ENCODE measurements at places on chromosomes 6 and 20.

DNA sequence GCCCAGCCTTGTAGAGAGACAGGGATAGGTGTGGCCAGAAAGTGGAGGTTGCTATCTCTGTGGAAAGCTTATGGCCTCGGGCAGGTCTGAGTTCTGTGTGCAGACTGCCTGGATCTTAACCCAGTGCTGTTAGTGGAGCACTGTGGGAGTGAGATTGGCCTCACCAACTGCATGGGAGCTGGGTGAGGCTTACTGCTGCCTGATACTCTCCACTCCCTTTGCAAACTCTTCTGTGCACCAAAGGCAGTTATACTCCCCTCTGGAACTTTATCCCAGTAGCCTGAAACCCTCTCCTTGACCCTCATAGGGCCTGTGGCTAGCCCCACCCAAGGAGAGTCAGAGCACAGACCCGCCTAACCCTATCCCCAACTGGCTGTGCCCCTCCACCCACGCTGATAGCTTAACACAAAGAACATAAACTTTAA lies 41.4 kb upstream of the PKIB start:
- no peak for DNase-seq

GRCh38 chr6:33419580-33420490 lies at the start of gene SYNGAP1:
TSS of gene SYNGAP1 (plus strand) at chr6:33420065. CDS start at chr6:33420265, 200 bp downstream.
- DNase-seq = peak; percentile 81

DNA sequence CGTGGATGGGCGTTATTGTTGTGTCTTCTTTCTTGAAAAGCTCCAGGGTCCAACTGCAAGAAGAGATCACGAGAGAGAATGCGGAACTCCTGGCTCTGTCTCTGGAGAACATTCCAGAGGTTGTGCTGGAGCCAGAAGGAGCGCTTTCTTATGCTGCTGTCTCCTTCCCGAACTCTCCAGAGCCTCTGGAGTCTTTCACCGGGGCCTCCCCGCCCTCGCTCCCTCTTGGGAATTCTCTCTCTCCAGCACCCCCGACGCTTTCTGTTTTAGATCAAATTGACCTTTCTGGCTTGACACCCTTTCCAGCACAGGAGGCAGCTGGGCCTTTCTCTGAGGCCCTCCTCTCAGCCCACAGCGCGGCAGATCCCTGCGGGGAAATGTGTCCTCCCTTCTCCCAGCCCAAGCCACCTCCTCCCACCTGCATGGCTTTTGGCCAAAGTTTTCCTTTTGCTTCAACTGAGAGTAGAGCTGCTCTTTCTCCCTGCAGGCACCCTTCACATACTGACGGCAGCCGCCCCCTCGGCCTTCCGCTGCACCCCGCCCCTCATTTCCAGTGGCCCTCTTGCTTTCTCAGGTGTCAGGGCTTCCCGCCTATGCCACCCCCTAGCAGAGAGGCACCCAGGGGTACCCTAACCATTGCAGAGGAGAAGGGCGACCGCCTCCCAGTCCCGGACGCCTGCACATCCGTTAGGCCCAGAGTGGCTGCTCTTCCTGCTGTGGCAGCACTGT lies 6.6 kb upstream of the CCR6 start:
- DNase-seq = no peak

DNA sequence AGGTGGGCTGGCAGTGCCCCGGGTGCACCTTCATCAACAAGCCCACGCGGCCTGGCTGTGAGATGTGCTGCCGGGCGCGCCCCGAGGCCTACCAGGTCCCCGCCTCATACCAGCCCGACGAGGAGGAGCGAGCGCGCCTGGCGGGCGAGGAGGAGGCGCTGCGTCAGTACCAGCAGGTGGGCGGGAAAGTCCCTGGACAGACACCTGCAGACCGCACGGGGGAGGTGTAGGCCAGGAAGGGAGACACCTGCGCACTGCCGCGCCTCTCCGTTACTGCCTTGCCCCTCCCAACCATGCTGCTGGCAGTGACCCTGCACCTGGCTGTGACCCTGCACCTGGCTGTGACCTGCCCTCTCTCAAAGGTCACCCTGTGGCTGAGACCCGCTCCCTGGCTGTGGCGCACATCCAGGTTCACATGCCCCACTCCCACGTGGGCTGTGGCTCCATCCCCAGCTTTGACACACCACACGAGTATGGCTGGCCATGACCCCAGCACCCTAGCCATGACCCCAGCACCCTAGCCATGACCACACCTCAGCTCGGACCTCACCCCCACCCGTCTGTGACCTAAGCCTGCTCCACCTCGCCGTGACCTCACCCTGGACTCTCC lies 11.6 kb downstream of the RBCK1 start:
- DNase-seq = no peak

GRCh38 chr20:38874460-38875174 lies 51.6 kb upstream of the FAM83D start:
- DNase-seq = no peak

DNA sequence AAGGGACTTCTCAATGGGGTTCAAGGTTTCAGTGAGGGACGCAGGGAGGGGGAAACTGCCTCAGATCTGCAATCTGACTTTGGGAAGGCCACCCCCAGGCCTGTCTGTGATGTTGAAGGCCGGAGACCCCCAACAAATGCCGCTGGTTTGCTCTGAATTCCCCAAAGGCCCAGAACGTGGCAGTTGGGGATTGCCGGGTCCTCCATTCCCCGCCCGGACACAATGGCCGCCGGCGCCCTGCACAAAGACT lies 326 bp upstream of the BCL2L1 start:
- DNase-seq = no peak

GRCh38 chr6:152078804-152079203 lies 271.3 kb downstream of the ESR1 start:
- DNase-seq = no peak

DNA sequence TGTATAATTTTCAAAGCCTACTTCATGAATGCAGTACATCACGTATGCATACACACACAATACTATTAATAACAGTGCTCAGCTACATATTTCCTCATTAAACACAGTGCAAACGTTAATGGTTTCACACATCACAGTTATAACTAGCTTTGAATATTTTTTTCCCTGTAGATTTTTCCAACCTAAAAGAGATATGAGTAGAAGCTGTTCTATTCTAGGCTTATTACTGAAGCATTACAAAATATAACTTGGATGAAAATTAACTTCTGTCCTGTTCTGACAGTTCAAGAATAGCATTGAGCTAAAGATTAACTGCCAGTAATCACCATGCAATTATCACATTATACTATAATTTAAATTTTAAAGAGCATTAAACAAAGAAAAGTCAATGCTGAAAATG lies 6.2 kb downstream of the LMBRD1 start:
- no peak for DNase-seq

DNA sequence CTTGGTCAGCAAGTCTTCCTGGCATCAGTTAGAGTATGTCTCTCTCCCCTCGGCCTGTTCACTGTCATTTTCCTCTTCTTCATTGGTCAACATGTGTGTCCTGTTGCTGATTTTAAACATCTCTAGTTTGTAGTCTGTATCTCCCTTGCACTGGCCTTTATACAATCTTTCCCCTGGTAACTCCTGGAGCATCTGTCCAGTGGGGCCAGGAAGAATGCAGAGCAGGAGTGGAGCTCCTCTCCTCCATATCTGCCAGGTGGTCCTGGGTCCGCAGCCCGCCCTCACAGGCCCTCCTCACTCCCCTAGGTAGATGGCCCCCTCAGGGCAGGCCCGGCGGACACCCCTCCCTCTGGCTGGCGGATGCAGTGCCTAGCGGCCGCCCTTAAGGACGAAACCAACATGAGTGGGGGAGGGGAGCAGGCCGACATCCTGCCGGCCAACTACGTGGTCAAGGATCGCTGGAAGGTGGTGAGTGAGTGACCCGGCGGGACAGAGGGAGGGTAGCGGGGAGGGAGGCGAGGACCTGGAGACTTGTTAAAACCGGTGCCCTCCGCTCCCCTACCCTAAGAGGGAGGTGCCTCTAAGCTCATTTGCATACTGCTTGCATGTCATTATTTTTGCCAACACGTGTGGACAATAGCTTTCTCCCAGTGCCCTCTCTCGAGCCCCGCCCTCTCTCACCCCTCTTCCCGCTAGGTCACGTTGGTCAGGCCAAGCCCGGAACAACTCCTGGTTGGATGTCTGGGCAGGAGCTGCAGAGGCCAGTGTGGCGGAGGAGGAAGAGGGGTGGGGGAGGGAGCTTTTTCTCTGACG lies 3.2 kb downstream of the TTBK1 start:
- DNase-seq = no peak

DNA sequence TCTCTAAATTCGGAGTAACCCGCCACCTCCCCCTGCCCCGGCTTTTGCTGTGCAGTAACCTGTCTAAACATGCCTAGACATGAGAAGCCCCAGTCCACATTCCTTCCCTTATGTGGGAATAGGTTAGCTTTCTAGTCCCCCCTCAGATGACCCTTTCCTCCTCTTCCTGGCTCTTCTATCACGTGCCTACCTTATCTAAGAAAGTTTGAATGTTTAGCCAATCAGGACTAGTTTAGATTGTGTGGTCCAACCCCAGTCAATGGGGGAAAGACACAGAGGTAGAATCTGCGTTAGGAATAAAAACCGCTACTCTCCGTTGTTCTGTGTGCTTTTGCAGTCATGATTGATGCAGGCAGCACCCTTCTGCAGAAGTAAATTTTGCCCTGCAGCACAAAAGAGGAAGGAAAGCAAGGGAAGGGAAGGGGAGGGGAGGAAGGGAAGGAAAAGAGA lies 69.0 kb upstream of the CD93 start:
- DNase-seq = no peak

Data from fibroblast of skin of abdomen (primary cell).